ENCODE measurements at places on chromosomes 5 and 9. TPM values are rescaled to one million over a fixed set of nuclear protein-coding genes. Genes with fewer than 3 reads are reported as not detected.

DNA sequence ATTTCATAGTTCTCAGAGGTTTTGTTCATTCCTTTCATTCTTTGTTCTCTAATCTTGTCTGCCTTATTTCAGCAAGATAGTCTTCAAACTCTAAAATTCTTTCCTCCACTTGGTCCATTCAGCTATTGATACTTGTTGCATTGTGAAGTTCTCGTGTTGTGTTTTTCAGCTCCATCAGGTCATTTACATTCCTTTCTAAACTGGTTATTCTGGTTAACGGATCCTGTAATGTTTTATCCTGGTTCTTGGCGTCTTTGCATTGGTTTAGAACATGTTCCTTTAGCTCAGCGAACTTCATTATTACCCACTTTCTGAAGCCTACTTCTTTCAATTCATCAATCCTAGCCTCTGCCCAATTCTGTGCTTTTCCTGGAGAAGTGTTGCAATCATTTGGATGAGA is 45.1 kb upstream of the TXNDC8 start:
- no peak for DNase-seq

GRCh38 chr5:157520911-157521703 is 54.5 kb downstream of the ADAM19 start:
- DNase-seq: no peak

DNA sequence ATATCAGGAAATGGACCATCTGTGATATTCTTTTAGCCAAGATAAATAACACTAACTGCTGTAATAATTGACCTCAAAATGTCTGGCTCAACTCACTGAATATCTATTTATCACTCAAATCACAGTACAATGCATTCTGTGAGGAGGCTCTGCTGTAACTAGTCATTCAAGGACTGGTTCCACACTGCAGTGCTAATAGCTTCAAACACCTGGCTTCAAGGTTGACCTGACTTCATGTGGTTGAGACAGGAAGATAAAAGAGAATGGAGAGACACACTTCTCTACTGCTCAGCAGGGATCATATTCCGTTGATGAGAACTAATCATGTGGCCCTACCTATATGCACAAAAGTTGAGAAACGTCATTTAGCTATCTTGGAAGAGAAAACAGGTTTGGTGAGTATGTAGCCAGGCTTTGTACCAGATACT is 3.4 kb upstream of the RHOBTB3 start:
- no peak for DNase-seq

Gene MARCHF3
- total RNA-seq: 3.3 TPM

All from activated T-cell treated with anti-CD3 and anti-CD28 coated beads, Interleukin-2, amount 50 U/mL, for 4 hours (primary cell).